ENCODE measurements at places on chromosomes 1 and 21. TPM values are rescaled to one million over a fixed set of nuclear protein-coding genes. Genes with fewer than 3 reads are reported as not detected.

Gene IFI44L
- total RNA-seq = 5.5 TPM

DNA sequence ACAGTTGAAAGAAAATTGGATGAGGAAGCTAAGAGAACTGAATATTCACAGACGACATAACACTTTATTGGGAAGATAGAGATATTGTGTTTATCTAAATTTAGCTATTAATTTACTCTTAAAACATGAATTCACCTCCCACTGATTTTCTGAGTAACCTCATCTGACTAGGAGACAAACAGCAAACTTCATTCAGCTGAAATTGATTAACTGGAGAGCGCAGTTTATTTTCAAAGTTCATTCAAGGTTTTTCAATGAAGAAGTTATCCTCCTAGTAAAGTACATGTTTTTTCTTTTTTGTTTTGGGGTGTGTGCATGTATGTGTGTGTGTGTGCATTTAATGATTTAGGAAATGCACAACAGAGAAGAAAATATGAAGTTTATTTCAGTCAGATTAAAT is 215.0 kb downstream of the KCNT2 start:
- DNase-seq = no peak

DNA sequence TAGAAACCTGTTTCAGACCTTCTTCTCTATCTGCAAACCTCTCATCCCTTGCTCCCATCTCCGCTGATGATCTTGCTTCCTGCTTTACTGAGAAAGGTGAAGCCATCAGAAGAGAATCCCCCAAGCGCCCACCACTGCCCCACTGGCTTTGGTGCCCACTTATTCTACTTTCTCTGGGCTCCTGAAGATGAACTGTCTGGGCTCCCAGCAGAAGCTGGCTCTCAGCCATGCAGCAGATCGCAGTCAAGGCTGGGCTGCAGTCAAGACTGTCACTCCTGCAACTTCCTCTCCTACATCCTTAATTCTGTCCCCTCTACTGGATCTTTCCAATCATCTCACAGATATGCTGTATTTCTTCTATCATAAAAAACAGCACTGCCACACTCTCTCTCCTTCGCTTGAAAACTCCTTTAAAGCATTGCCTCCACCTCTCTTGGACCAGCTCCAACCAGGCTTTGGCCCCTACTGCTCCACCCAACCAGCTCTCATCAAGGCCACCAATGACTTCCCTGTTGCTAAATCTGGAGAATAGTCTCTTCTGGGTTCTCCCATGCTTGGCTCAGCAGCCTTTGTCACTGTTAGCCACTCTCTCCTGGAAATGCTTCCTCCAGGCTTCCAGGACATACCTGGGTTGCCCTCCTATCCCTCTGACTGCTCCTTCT is 25.8 kb downstream of the TRIM62 start:
- DNase-seq = no peak

GRCh38 chr1:98385652-98386051 is 275.9 kb upstream of the SNX7 start:
- no peak for DNase-seq

GRCh38 chr1:8889925-8890785 is 11.7 kb upstream of the ENO1 start:
- DNase-seq = peak; percentile 83

- no peak for DNase-seq
Measured at GRCh38 chr1:52534928-52535764, 17.7 kb downstream of the TUT4 start.

DNA sequence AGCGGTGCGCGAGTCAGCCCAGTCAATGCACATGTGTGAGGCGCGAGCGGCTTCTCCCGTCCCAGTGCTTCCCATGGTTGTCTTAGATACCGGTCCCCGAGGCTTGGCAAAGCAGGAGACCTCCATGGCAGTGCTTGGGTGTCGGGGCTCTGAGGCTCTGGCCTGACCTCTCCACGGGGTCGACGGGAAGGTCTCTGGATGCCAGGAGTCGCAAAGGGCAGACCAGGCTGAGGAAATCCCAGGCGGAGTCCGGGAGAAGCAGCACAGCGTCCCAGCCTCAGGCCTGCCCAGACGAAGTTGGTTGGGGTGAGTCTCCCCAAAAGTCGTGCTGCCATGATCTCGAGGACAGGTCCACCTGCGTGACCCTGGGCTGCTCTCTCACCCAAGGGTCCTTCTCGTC is 3881.6 kb downstream of the SRGAP2C start:
- DNase-seq = no peak

Gene SLC16A4
- total RNA-seq = 0.29 TPM

GRCh38 chr1:240242601-240243144 is 151.0 kb downstream of the FMN2 start:
- peak; percentile 85 for DNase-seq

- DNase-seq = no peak
Measured at GRCh38 chr1:191558379-191558778, 599.9 kb upstream of the RGS18 start.

Gene LPAR3
- 13.0 TPM for total RNA-seq

GRCh38 chr1:108828074-108828961 is 28.6 kb downstream of the AKNAD1 start:
- peak; percentile 89 for DNase-seq

Gene LINGO4
- total RNA-seq = not detected

Gene KIAA1614
- total RNA-seq = not detected

Gene ERICH3
- total RNA-seq = not detected

- no peak for DNase-seq
Measured at GRCh38 chr1:116971258-116971860, 30.2 kb upstream of the CD101 start.

- no peak for DNase-seq
Measured at GRCh38 chr1:100077531-100077930, 55.2 kb downstream of the SASS6 start.

Gene RNF186
- 0.69 TPM for total RNA-seq

GRCh38 chr1:193462629-193463320 is 276.4 kb upstream of the B3GALT2 start:
- DNase-seq = no peak

All from PC-3 (cell line).